ENCODE measurements at places on chromosomes 3 and 15.

DNA sequence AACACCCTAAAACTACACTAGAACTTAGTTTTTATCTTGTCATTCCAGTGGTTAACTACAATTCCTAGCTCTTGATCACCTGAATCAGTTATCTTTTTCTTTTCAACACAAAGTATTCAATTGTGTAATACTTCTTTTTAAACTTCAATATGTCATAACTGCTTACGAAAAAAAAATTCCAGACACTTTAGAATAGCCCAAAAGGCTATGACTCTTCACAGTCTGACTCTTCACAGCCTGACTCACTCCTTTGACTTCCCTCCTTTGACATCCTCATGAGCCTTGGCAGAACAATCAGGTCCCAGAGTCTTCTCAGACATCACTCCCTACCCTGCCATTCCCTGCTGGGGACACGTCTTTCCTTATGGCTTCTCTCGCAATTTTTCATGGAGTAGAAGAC lies 727.1 kb downstream of the ROBO1 start:
- DNase-seq: no peak

- no peak for DNase-seq
These were observed 3.3 kb downstream of the PLCH1 start for GRCh38 chr3:155741603-155742002.

- no peak for DNase-seq
These were observed 44.6 kb downstream of the EIF4E3 start for GRCh38 chr3:71680603-71681002.

DNA sequence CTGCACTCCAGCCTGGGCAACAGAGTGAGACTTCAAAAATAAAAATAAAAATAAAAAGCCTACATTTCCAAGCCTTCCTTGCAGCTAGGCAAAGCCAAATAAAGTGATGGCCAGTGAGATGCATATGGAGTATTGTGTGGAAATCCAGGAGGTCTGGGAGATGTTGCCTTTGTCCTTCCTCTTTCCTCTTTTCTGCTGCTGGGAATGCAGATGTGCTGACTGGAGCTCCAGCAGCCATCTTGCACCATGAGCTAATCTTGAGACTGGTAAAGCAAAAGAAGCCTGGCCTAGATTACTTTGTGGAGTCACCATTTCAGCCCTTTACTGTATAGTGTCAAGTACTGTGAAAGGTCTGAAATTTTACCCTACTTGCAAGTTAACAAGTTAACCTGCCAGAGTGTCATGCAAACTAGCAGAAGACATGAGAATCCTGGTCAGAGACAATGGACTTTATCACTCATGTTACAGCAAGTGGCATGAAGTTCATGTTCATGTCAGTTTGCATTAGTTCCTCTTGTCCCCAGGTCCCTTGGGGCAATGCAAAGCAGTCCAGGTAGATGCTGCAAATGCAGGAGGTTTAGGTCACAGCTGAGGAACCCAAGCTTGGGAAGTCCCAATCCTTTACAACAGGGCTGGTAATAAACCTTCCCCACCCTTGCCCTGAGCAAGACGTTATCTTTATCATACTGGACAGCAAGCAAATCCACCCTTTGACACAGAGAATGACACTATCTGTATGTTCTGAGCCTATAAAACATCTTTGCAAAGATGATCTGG lies 103.1 kb downstream of the TLE3 start:
- no peak for DNase-seq

DNA sequence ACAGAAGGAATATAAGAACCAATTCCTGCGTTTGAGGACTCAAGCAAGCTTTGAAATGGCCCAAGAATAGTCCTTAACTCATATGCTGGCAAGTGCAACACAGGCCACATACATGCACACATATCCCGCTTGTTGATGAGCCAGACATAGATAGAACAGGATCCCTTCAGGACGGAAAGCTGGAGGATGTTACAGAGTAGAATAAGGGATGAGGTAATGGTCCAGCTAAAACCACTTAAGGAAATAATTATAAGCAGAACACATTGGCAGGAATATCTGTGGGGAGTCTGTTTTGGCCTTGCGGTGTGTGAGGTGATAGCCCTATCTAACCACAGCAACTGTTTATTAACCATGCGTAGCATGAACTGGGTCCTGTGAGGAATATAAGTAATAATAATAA lies 25.0 kb downstream of the SCG3 start:
- peak; percentile 81 for DNase-seq

DNA sequence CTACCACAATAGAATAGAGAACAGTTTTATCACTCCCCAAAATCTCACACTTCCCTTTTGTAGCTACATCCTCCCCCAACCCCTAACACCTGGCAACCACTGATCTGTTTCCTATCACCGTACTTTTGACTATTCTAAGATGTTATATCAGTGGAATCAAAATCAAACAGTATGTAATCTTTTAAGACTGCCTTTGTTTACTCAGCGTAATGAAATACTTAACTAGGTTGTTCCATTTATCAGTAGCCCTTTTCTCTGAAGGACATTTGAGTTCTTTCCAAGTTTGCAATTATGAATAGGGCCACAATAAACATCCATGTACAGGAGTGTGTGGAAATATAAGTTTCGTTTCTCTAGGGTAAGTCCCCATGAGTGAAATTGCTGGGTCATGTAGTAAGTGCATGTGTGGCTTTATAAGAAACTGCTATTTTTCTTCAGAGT lies 372.3 kb downstream of the SV2B start:
- DNase-seq: no peak

- no peak for DNase-seq
These were observed 391.0 kb downstream of the RAP2B start for GRCh38 chr3:153552887-153553604.

DNA sequence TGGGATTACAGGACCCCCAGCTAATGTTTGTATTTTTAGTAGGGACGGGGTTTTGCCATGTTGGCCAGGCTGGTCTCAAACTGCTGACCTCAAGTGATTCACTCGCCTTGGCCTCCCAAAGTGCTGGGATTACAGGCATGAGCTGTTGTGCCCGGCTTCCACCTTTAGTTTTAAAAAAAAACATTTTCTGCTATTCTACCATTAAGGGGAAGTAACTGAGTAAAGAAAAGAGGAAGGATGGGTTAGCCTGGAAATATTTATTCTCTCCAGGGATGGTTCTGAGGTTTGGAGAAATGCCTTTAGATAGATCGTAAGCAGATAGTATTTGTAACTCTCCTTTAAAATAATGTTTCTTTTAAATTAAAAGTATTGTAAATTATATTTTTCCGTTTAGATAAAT lies 3.1 kb downstream of the AP4E1 start:
- DNase-seq: no peak

- no peak for DNase-seq
These were observed 395.3 kb upstream of the TPRG1 start for GRCh38 chr3:188776447-188776846.

- DNase-seq: peak; percentile 31
These were observed 27.2 kb upstream of the GLCE start for GRCh38 chr15:69132977-69133861.

- no peak for DNase-seq
These were observed 109.0 kb downstream of the ADAMTS9 start for GRCh38 chr3:64578797-64579196.

- no peak for DNase-seq
These were observed 4.1 kb upstream of the ECT2 start for GRCh38 chr3:172746475-172746874.

DNA sequence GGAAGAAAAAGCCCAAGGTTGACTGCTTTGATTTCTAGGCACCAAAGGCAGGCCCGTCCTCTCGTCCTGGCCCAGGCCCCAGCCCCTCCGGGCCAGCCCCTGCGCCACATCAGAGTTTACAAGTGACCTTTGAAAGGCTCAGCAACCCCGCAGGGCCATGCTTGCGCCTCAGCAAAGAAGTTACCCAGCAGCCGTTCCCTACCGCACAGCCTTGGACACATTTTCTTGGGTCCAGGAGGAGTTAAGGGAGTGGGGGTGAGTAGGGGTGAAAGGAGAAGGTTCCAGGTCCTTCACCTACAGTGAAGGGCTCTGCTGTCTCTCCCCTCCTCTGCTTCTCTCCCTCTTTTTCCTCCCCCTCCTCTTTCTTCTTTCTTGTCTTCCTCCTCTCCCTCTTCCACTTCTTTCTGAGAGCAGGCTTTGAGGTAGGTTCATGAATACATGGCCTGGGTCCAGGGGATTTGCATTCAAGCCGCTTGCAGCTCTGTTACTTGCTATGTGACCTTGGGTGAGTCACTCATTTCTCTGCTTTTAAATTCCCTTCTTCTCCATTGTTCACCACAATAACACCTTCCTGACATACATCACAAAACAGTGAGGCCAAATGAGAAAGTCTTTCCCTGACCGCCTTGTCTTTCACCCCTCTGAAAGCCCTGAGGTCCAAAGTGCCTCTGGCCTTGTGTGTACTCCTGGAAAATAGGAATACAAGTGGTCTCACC lies 223.3 kb upstream of the TPRG1 start:
- peak; percentile 50 for DNase-seq

Measured in muscle of back (tissue), 13 donors.